ENCODE measurements at places on chromosomes 7 and 10.
A peak's percentile ranks its signal among the peaks of the same experiment; 100 is the strongest.

GRCh38 chr10:101895781-101896180, 52.2 kb upstream of the KCNIP2 start:
- DNase-seq: peak; percentile 60

GRCh38 chr7:95794917-95795515, 22.7 kb downstream of the DYNC1I1 start:
- peak; percentile 39 for DNase-seq

- no peak for DNase-seq
Measured at GRCh38 chr7:109125001-109125400, 555.3 kb downstream of the DNAJB9 start.

GRCh38 chr10:132636358-132636757, 98.8 kb downstream of the INPP5A start:
- no peak for DNase-seq

GRCh38 chr7:128827971-128828711, 2.1 kb upstream of the FLNC start:
- peak; percentile 13 for DNase-seq

- no peak for DNase-seq
Measured at GRCh38 chr10:111281516-111281915, 204.7 kb downstream of the ADRA2A start.

GRCh38 chr7:84647797-84648757, 453.5 kb upstream of the SEMA3A start:
- DNase-seq: no peak

DNA sequence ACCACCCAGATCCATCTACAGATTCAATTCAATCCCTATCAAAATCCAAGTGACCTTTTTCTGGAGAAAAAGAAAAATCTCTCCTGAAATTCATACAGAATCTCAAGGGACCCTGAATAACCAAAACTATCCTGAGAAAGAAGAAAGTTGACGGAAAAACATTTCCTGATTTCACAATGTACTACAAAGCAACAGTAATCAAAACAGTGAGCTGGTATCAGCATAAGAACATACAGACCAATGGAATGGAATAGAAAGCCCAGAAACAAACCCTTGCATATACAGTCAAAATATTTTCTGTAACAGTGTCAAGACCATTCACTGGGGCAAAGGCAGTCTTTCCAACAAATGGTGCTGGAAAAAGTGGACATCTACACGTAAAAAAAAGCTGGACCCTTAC, 89.9 kb downstream of the JMJD1C start:
- no peak for DNase-seq

DNA sequence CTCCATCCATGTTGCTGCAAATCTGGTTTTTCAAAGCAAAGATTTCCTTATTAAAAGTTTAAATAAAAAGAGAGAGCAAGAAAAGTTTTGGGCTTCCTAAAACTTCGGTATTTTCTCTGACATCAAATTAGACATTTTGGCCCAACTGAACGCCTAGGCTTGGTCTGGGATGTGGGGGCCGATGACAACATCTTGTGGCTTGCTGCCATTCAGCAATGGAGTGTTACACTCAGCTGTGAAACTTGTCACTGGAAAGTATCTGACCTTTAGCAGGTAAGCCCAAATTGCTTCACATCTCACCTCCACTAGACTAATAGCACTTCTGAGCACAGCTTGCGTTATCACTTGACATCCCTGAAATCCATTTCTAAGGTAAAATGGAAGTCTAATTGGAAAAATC, 320.6 kb downstream of the GATA3 start:
- no peak for DNase-seq

- DNase-seq: peak; percentile 59
Measured at GRCh38 chr7:6181136-6181535, 91.3 kb downstream of the CYTH3 start.

- peak; percentile 46 for DNase-seq
Measured at GRCh38 chr10:114691442-114691941, 33.4 kb upstream of the ABLIM1 start.

GRCh38 chr10:124095096-124095495, 1.7 kb upstream of the CHST15 start:
- DNase-seq: no peak

- no peak for DNase-seq
Measured at GRCh38 chr10:44963772-44964633, 4.4 kb downstream of the RASSF4 start.

DNA sequence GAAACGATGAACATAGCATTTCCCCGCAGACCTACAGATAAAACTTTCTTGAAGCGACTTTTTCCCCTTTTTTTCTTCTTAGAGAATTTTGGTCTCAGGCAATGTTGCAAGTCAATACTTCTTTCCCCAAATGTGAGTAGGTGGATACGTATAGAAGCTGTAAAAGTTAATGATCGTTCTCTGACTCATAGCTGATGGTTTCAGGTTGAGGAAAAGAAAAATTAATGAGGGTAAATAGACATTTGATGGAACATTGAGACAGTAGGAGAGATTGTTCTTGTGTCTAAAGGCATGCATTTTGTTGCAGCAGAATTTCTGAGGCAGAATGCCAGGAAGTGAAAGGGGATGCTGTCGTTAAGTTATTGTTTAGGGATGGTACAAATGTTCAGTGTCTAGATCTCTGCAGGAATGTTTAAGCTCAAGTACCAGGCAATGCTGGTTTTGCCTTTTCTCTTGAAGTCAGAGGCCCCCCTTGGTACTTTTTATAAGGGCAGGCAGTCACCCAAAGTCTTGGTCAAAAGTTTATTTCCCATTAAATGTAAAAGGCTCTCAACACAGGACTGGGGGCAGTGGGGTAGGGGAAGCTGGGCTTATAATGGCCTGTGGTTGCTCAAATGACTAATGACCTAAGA, 9.3 kb downstream of the TCF7L2 start:
- peak; percentile 64 for DNase-seq

- peak; percentile 25 for DNase-seq
Measured at GRCh38 chr10:45555795-45556194, 116.8 kb downstream of the ZFAND4 start.

GRCh38 chr7:36732806-36733205, 8.5 kb upstream of the AOAH start:
- no peak for DNase-seq

DNA sequence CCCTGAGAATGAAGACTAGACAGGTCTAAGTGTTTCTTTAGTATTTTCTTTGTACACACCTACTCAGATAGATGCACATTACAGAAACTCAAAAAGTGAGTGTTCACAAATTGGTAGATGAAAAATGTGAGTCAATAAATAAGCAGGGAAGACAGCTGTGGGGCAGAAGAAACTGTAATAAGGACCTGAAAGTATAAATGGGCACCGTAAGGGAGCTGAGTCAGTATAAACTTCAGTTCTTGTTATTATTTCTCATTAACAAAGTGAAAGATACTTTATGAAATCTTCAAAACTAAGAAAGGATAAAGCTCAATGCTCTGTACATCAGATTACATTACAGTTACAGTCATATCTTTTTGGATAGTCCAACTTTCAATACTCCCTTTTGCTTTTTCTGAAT, 2.5 kb downstream of the MTPN start:
- no peak for DNase-seq
